ENCODE measurements at places on chromosomes 6 and 20.

DNA sequence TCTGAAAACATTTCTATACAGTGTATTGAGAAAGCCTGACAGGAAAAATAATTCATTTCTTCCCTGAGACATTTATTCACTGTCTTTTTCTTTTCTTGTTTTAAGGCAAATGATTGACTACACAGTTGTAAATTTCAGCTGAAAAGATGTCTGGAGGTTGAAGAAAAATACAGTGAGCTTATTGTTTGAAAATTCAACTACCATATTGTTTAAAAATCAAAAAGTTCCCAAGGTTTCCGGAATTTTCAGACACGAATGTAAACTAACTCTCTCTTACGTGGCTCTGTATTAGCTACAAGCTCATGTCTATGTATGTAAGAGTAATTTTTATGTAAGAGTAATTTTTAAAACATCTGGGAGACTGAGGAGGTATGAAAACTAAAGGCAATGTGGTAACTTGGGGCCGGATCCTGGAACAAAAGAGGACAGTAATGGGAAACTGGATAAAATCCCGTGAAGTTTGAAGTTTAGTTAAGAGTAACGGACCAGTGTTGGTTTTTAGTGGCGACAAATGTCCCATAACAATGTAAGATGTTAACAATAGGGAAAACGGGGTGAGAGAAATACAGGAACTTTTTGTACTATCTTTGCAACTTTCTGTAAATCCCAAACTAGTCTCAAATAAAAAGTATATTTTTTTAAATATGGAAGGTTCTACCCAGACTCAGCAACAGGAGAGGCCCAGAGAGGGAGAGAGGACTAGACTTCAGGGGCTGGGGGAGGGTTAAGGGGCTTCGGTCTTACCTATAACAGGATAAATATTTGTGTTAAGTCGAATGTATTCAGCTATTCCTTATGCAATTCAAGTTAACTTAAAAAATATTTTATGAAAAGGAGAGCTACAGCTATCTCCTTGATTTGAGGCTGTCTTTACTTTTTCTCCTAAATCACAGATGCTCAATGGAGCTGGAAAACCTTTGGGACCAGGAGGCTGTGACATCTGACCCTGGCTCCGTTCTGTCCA, 1.3 kb downstream of the PTGIS start:
- no peak for DNase-seq

DNA sequence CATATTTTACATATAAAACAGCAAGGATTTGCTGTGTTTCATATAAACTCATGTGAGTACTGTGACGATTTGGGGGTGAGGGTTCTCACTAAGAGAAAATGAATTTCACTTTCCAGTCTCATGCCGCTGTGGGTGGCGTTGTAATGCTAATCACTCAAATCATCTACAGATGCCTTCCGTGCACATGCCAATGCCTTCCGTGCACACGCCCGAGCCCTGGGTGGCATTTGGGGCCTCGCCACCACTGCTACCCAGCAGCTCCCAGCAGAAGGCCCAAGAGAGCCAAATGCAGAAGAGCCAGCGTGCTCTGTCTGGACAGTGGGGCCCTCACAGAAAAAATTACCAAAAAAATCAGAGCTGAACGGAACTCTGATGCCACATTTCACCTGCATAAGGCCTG, 53.7 kb downstream of the WDR27 start:
- DNase-seq: no peak

DNA sequence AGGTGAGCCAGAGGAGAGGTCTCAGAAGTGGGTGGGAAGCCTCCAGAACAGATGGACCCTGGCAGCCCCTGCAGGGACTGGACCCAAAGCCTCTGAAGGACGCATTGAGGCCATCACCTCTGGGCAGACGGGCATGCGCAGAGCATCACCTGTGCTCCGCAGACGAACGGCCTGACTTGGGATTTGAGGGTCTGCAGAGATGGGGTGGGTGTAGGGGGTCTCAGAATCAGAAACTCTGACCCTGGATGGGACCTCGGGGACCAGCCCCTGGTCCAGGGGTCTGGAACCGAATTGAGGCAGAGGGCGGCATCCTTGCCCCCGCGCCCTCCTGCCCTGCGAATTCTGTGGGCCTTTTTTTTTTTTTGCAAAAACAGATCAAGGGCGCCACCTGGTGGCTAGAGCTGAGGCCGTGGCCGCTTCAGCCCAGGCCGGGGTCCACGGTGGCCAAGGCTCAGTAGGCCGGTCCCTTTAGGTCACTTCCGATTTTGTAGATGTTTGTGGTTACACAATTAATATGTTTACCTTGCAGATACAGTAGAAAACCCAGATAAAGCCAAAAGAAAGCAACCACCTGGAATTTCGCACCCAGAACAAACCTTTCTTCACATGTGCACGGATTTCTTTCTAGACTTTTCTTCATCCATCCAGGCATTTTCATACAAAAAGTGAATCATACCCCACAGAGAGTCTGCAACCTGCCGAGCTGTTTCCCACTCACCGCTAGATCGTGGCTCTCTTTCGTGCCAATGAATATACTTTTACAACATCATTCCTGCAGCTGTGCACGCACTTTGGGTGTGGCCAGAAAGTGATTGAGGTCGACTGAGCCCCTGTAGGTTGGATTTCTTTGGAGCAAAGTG, 25.9 kb downstream of the ZBP1 start:
- DNase-seq: peak; percentile 40

DNA sequence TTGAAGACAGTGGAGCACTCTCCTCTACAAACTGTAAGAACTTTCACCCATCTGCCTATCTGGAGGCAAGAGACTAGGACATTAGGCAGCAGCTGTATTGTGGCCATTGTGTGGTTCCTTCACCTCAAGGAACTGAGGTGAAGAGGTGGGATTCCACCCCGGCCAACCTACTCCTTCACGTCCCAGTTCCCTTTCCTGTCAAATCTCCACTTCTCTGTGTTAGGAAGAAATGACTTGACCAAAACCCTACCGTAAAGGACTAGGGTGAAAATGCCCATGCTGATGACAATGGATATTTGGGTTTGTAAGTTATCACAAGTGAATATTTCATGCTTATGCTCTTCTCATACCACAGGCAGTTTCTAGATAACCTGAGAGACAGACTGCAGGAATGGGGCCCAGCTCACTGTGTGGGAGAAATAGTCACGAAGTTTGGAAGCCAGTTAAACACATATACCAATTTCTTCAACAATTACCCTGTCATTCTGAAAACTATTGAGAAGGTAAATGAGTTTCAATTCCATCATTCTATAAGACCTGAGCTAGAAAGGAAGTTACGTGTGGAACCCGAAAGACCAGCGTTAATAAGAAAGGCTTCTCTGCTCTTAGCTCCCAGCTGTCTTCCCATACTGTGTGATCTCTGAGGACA, 86.6 kb downstream of the ECT2L start:
- DNase-seq: no peak

DNA sequence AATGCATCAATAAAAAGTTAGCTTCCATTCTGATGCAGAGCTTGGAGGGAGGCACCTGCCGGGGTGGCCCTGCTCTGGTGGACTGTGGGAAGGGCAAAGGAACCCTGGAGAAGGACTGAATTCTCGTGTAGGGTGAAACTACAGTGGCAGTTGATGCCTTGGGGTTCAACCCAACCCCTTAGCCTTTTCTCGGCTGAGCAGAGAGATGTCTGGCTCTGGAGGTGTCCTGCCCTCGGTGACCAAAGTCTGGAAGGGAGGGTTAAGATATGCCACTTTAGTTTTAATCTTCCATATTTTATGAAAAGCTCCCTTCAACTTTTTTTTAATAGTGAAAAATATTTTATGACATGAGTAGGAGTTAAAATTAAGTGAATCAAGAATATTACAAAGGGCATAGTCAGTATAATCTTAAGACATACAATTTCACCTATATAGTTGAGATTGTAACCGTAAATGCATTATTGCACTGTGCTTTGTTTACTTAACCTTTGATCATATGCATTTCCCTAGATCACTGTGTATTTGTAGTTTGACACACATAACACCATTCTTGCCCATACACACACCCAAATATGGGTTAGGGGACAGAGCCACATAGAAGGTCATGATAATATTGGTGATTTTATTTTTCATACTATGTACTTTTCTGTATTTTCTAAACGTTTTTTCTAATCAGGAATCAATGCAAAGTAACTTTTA, 179.6 kb downstream of the MCHR2 start:
- no peak for DNase-seq

- no peak for DNase-seq
Measured at GRCh38 chr6:135202836-135203235, 21.7 kb downstream of the MYB start.

DNA sequence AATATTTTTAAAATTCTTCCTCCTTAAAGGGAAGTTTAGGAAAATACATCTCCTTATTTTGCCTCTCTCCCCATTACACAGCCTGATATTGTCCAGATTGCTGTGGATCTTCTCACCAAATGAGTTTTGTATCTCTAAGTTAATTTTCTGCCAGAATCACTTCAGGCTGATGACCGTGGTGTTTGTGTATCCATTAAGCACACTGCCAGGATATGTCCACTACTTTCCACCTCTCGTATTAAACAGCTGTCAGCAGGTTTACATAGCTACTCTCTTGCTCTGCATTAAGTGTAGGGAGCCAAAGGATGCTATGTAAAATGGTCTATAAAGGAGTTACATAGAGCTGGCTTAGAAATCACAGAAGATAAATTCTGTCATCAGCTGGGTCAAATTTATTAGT, 201.1 kb downstream of the ZFAND3 start:
- DNase-seq: no peak

DNA sequence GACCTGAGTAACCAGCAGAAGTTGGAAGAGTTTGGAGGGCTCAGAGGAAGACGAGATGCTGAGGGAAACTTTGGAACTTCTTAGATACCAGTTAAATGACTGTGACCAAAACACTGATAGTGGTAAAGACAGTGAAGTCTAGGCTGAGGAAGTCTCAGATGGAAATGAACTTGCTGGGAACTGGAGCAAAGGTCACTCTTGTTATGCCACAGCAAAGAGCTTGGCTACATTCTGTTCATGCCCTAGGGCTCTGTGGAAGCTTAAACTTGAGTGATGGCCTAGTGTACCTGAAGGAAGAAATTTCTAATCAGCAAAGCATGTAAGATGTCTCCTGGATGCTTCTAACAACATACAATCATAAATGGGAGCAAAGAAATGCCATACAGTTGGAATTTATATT, 24.7 kb downstream of the WDR27 start:
- no peak for DNase-seq

DNA sequence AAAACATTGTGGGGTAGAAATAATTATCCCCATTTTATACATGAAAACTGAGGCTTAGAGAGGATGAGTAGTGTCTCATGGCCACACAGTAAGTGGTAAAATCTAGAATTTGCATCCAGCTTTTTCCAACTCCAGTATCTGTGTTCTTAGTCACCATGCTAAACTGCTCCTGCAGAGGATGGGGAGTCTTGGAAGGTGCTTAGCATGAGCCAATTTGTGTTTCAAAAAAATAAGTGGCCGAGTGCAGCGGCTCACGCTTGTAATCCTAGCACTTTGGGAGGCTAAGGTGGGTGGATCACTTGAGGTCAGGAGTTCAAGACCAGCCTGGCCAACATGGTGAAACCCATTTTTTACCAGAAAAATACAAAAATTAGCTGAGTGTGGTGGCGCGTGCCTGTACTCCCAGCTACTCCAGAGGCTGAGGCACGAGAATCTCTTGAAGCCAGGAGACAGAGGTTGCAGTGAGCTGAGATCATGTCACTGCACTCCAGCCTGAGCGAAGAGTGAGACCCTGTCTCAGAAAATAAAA, 2.4 kb downstream of the C6orf89 start:
- no peak for DNase-seq

GRCh38 chr20:62389601-62390087, 2.7 kb downstream of the RPS21 start:
- no peak for DNase-seq

DNA sequence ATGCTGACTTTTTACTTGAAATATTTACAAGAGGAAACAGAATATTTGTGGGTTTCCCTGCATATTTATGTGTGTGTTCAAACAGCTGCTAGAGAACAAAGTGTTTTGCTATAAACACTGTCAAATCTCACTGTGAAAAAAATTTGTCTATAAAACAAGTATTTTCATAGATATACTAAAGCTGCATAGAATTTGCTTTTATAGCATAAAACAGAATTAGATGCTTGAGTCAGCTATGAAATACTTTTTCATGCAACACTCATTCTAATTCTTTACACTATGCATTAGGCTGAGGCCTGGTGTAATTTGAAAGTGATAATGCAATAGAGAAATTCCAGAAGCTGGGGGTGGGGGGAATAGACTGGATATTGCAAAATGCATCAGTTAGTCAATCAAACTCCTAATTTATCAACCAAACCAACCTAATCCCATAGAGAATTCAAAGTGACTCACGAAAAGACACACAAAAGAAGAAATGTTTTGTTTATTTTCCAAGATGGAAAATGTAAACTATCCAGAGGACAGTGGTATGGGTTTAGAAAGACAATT, 148.2 kb downstream of the LAMA2 start:
- no peak for DNase-seq

GRCh38 chr6:158118886-158119285, 49.2 kb downstream of the SERAC1 start:
- DNase-seq: no peak

DNA sequence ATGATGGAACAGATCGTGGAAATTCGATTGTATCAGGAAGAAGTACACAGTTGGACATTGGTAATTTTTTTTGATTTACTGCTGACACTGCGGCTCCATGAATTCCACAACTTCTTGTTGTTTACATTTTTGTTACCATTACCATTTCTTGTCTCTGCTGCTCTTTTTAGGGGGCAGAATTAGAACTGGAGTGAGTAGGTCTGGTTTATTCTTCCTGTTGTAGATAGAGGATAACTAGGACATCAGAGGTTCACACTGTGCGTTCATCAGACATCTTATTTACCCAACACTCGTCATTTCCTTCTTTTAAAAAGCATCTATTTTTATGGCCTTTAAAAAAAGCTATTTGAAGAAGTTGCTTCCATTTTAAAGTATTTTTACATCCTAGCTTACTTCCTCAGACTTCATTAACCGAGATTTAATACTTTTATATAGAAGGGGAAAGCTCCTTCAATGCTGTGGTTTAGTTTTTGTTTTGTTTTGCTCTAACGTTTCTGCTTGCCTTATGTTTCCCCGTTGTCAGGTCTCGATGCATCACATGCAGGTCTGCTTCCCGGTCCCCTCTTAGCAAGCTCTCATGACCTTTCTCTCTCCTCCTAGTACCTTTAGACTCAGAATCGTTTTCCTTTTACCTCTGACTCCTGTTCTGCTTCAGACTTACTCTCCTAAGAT, 139.1 kb downstream of the ARID1B start:
- no peak for DNase-seq

DNA sequence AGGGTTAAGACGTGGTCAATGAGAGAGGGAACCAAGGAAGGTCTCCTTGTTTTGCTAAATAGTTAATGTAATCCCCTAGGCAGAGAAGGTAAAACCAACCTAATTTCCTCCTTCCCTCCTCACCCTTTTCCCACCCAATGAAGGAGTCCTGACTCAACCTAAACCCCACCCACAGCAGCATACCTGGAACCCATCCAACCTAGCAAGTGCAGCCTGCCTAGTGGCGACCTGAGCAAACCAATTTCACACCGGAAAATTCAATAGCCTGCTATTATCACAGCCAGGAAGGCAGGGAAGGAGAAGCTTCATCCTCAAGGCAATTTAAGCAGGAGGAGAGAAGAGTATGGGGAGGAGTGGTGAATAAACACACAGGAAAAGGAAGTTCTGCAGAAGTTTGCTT, 46.9 kb downstream of the OSTM1 start:
- DNase-seq: no peak
